Activated T-cell treated with anti-CD3 and anti-CD28 coated beads, Interleukin-2, amount 50 U/mL, for 24 hours (primary cell): ENCODE measurements at places on chromosomes 5 and 9.

DNA sequence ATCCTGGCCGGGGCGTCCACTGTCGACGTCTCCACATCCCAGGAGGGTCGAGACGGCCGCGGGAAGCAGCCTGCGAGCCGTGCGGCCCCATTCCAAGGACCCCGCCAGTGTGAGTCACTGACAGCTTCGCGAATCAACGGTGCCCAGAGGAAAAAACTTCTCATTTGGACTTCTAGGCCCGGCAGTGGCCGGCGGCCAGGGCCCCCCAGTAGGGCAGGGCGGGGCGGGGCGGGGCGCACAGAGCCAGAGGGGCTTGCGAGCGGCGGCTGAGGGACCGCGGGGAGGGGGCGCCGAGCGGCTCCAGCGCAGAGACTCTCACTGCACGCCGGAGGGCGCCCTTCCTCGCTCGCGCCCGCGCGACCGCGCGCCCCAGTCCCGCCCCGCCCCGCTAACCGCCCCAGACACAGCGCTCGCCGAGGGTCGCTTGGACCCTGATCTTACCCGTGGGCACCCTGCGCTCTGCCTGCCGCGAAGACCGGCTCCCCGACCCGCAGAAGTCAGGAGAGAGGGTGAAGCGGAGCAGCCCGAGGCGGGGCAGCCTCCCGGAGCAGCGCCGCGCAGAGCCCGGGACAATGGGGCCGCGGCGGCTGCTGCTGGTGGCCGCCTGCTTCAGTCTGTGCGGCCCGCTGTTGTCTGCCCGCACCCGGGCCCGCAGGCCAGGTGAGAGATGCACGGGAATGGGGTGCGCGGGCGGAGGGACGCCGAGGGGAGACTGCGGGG is at the start of gene F2R:
Gene F2R (plus strand): TSS at position 391 of the 720 bp plus-strand sequence. CDS start 182 bp downstream, at position 573.
- DNase-seq = peak; percentile 74

- no peak for DNase-seq
Observed at GRCh38 chr9:126695186-126695585, 81.5 kb downstream of the LMX1B start.

DNA sequence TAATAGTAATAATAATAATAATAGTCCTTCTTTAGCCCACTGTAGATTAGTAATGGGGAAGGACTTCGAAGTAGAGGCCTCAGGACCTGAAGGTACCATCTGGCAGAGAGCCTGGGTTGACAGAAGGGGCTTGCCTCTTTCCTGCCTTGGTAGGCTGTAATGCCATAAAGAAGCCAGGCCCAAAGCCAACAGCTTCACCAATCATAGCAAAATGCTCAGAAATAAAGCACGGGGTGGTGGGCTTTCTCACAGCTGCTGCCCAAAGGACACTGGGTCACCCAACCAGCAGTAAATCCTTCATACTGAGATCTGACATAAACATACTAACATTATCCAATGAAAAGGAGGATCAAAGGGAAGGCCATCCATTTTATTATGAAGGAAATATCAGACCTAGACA is 70.7 kb downstream of the SUSD1 start:
- DNase-seq = no peak

DNA sequence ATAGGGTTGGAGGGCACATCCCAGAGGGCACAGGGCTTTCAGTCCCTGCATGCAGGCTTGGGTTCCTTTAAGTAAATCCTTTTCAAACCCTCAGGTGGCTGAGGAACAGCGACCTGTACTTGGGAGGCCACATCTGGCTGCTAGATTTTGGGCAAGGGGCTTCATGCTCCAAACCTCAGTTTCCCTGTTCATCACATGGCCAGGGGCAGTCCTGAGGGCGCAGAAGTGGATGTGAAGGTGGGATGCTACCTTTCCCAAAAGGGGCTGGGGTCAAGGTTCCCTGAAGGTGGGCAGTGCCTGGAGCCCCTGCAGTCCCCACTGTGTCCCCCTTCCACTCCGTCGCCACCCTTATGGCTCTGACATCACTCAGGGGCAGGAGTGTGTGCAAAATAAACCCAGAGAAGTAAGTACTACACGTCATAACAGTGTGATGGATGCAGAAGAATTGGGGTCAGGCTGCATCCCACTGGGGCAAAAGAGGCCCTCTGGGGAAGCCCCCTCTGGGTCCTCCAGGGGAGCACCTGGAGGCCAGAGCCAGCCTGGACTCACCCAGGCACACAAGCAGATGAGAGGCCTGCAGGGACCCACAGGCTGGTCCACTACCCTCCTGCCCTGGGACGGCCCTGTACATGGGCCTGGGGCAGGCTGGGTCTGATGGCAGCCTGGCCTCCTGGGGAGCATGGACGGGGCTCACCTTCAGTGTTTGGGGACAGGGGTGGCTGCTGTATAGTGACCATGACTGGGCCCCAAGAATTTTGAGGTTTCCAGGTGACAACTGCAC is 1.9 kb upstream of the CARD19 start:
- no peak for DNase-seq

DNA sequence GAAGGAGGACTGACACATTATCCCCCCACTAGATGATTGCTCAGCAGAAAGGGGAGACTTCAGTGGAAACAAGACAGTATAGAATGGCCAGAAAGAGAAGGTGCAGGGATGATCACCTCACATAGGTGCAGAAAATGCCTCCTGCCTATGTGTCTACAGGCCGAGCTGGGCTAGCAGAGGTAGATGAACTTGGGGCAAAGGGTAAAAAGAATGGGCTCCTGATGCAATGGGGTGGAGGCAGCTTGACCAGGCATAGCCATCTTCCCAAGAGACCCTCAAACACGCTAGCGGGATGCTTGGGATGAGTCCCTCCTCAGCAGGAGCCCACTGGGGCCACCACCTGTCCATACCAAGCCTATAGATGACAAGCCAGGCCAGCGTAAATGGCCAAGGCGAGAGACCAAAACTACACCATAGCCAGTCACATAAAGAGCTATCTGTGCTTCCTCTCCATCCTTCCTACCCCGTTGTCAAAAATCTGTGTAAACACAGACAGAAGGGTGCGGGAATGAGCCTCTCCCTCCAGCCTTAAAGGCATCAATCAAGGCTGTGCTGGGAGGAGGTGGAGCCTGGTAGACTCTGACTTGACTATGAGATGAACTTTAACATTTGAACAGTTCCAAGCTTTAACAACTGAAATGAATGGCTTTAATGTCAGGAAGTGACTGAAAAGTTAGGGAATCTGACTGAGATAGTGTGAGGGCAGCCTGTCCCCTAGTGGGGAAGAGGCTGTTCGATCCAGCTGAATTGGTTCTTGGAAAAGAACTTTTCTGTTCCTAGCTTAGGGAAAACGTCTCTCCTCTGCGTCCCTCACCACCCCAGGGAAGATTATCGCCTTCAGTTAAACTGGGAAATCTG is 10.4 kb downstream of the C9orf152 start:
- DNase-seq = no peak

DNA sequence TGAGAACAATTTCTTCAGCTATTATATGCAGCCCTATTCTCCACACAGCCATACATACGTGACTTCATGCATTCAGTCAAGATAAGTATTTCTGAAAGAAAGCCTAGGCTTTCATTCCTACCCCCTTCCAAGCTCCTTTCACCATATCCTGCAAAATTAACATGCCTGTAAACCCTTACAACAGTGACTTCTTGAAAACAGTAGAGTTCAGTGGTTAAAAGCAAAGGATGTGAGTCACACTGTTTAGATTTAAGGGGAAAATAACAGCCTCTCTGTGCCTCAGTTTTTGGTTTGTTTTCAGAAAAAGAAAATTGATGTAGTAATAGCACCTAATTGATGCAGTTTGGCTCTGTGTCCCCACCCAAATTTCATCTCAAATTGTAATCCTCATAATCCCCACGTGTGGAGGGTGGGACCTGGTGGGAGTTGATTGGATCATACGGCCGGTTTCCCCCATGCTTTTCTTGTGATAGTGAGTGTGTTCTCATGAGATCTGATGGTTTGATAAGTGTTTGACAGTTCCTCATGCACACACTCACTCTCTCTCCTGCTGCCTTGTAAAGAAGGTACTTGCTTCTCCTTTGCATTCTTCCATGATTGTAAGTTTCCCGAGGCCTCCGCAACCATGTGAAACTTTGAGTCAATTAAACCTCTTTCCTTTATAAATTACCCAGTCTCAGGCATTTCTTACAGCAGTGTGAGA is 264.8 kb downstream of the CETN3 start:
- no peak for DNase-seq

DNA sequence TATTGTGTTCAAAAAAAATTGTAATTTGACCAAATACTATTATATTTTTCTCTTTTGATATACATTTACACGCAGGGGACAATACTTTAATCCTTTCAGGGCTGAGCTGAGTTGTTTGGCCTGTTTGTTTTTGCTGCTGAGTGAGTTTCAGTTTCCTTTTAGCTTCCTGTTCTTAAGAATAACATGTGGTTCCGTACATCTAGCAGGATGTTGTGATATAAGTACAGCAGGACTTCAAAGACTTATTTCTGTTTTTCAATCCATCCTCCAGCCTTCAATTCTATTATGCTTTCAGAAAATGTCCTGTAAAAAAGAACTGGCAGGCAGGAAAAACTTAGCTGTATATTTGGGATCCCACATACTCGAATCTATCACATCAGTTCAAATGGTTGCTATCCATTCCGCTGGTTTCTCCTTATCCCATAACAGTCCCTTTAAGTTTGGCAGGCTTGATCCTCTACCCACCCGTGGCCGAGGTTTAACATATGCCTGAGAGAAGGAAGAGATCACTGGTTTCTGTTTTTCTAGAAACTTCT is 1037.3 kb upstream of the ACO1 start:
- DNase-seq = no peak

GRCh38 chr9:136793086-136793946 is 2.2 kb downstream of the TMEM141 start:
- no peak for DNase-seq

GRCh38 chr5:1448511-1449011 is 3.3 kb upstream of the SLC6A3 start:
- DNase-seq = peak; percentile 44

- no peak for DNase-seq
Observed at GRCh38 chr9:80557256-80557655, 985.5 kb downstream of the TLE4 start.

- no peak for DNase-seq
Observed at GRCh38 chr5:77546-77945, 14.4 kb upstream of the PLEKHG4B start.

GRCh38 chr9:123651273-123651672 is 278.7 kb downstream of the DENND1A start:
- no peak for DNase-seq

DNA sequence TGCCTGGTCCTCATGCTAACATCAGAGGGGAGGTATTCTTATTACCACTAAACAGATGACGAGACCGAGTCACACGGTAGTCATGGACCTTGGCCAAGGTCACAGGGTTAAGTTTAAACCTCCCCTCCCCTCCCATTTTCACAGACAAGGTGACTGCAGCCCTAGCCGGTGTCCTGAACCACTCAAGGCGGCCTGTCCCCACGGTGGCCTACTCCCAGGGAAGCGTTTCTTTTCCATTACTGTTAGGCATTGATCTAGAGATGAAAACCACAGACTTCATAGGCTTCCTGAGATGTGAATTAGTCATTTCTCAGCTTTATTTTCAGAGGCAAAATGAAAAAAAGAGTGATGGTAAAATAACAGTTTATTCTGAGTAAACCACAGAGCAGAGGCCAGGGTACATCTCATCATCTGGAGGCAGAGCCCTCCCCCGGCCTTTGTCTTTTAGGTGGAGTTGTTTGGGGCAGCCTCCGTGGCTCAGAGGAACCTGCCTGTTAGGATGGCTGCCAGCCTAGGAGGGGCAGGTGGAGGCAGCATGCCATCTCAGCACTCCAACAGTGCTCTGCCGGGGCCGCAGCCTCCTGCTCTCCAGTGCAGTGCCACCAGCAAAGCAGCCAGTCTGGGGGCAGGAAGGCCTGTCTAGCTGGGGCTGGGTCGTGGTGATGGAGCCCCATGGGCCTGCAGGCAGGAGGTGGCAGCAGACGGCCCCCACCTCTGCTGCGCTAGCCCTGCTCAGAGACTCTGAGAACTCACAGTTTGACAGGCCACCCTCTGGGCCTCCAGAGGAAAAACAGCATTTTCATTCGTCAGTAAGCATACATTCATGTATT is 71.2 kb downstream of the RAPGEF1 start:
- peak; percentile 83 for DNase-seq

- no peak for DNase-seq
Observed at GRCh38 chr5:15823398-15823797, 323.4 kb downstream of the FBXL7 start.

DNA sequence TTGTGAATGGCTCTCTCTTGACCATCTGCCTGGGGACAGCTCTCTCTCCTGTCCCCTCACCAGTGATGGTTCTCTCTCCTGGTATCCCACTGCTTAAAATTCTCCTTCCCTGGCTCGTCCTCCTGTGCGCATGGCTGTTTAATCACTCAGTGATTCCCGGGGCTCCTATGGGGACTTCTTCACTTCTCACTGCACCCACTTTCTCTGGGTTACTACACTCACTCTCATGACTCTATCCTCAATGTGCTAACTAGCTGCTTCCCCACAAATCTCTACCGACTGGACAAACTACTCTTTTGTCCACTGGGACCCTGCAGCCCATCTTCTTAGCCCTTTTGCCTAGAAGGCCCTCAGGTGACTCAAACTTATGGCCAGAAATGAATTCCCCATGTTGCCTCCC is 89.1 kb upstream of the TBC1D2 start:
- no peak for DNase-seq

DNA sequence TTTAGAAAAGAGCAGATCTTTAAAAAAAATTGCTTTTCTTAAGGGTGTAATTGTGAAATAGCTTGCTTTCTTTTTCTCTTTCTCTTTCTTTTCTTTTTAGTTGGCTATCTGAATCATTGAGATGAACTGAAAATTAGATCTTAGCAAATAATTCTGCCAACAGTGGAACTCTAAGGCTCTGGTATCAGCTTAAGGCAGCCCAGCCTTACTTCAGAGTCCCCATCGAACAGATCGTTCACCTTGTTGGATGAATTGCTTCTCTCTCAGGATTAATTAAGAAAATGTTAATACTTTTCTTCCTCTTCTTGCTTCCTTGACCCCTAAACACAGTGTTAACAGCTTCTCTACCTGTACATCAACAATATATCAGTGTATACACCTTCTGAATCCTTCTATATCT is 92.1 kb downstream of the ZCCHC7 start:
- DNase-seq = no peak

GRCh38 chr5:119187776-119188529 is 117.1 kb downstream of the DMXL1 start:
- DNase-seq = no peak

DNA sequence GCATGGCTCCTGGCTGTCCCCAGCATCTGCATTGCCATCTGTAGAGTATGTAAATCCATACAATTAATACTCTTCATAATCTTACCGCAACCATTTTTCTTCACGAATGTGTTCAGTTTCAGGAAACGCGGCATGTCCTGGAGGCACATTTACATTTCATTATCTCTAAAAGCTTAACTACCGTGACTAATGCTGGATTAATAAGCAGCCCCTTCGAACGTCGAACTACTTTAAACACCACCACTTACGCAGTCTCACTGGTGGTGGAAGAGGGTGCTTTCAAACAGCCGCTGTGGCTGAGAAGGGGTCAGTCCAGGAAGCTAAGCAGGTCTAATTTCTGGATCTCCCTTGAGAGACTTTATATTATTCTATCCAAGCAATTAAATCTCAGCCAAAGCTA is 85.6 kb downstream of the C5orf15 start:
- DNase-seq = no peak

GRCh38 chr5:4027088-4027734 is 431.6 kb downstream of the IRX1 start:
- DNase-seq = no peak

- DNase-seq = no peak
Observed at GRCh38 chr5:109838157-109838556, 148.4 kb downstream of the MAN2A1 start.
